ENCODE measurements at places on chromosomes 12 and 14. TPM values are rescaled to one million over a fixed set of nuclear protein-coding genes. Genes with fewer than 3 reads are reported as not detected.

Gene CALM1
- 733 TPM for total RNA-seq

Gene EML5
- 5.7 TPM for total RNA-seq

Gene LHX5
- not detected for total RNA-seq

Gene INHBC
- total RNA-seq = not detected

Gene RAPGEF3
- 2.1 TPM for total RNA-seq

Gene KLHL33
- not detected for total RNA-seq

Gene CLEC4D
- not detected for total RNA-seq

Gene SMIM41
- total RNA-seq = not detected

Gene LRP1-AS
- not detected for total RNA-seq

Gene NUAK1
- total RNA-seq = not detected

Gene NYNRIN
- 0.22 TPM for total RNA-seq

Gene SLC24A4
- not detected for total RNA-seq

Gene PTPRO
- total RNA-seq = 0.15 TPM

Gene SERPINA12
- total RNA-seq = not detected

Gene TAS2R42
- total RNA-seq = not detected

Gene NGB
- not detected for total RNA-seq

Gene ADCY6
- total RNA-seq = 0.15 TPM

Gene KRT2
- not detected for total RNA-seq

Gene TAS2R8
- not detected for total RNA-seq

Gene PUS1
- 53.9 TPM for total RNA-seq

Gene TMPO
- 371 TPM for total RNA-seq

Gene ASIC1
- total RNA-seq = 1.1 TPM
